Stimulated activated CD4-positive, alpha-beta T cell treated with anti-CD3 and anti-CD28 coated beads, TNF-alpha, amount 100 ng/mL, for 24 hours (primary cell): ENCODE measurements at places on chromosomes 5 and 9.

- DNase-seq, result no peak
Observed at GRCh38 chr5:165161204-165161603, 1655.8 kb downstream of the MAT2B start.

- no peak for DNase-seq
Observed at GRCh38 chr9:84875193-84875592, 205.7 kb downstream of the NTRK2 start.

DNA sequence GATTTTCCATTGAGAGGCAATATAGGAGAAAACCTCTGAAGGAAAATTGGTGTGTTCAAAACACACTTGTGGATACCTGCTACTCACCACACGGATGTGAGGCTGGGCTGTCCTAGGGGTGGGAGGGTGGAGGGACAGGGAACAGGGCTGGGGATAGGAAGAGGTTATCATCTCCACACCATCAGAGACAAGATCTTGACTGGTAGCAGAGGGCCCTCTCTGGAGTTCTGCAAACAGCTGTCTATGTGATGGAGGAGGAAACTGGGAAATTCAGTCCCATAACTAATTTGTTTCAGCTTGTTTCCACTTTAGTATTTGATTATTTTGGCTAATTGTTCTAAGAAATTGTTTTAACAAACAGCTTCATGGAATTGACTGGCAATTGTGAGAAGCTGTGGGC, 91.6 kb upstream of the FSTL4 start:
- no peak for DNase-seq

- no peak for DNase-seq
Observed at GRCh38 chr5:83512061-83512745, 40.7 kb downstream of the VCAN start.
